ENCODE measurements at places on chromosomes 6 and 20.

DNA sequence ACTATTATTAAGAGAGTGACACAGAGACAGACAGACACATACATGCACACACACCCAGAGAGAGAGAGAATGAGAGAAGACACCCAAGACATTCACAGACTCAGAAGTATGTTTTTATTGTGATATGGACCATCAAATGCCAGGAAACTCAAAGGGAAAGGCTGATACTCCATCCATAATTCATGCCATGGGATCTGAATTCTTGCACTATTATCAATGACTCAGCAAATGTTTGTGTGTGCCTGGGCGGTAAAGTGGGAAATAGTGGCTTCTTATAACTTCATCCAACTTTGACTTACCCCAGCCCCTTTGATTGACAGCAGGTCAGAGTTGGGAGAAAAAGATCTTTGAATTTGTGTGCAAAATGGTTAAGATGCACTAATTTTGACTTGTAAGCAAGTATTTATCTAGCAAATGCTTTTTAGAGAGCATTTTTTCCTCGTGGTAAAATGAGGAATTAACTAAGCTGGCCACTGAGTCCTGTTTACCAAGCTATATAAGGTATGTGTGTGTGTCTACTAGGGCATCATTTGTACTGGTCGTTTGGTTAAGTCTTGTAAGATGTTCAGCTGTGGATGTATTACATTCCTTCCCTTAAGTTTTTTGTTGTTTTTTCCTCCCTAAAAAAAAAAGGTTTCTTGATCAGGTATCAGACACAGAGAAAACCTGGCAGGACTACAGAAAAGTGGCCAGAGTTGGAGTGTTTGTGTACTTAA lies 3.0 kb upstream of the CCN2 start:
- no peak for DNase-seq

GRCh38 chr20:50731930-50732690 lies 730 bp downstream of the PARD6B start:
- DNase-seq, result no peak

DNA sequence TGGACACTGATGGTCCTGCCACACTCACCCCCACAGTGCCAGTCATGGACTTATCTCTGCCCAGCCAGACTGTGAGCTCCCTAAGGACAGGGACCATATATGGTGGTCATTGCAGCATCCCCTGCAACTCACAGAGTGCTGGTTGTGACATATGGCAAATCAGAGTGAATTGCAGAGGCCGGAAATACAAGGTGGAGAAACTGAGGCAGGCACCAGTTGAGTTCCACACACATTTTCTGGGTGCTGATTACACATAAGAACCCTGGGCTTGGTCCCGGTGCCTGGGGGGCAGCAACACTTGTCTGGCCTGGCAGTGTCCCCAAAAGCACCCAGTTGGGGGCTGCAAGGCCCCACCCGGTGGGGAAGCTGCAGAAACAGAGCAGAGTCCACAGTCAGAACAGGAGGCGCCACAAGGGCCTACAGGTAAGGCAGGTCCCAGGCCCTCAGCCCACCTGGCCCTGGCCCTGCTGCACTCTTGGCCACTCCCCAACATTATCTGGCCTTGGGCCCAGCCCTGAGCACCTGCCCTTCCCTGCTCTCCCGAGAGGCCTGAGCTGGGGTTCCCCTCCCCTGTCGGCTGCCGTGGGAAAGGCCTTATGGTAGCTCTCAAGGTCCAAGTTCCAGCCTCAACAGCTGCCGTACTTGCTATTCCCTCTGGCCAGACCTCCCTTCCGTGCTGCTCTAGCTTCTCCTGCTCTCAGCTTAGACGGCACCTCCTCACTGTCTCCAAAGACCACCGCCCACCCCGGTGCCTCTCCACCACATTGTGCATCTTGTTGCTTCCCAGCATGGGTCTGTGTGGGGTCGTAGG lies 140.8 kb upstream of the PTPN1 start:
- peak; percentile 73 for DNase-seq

GRCh38 chr20:46253391-46253790 lies 54.9 kb downstream of the CDH22 start:
- DNase-seq, result peak; percentile 15

Data from NCI-H774 (cell line).